ENCODE measurements at places on chromosomes 13 and 19. TPM values are rescaled to one million over a fixed set of nuclear protein-coding genes. Genes with fewer than 3 reads are reported as not detected.
A peak's percentile ranks its signal among the peaks of the same experiment; 100 is the strongest.

DNA sequence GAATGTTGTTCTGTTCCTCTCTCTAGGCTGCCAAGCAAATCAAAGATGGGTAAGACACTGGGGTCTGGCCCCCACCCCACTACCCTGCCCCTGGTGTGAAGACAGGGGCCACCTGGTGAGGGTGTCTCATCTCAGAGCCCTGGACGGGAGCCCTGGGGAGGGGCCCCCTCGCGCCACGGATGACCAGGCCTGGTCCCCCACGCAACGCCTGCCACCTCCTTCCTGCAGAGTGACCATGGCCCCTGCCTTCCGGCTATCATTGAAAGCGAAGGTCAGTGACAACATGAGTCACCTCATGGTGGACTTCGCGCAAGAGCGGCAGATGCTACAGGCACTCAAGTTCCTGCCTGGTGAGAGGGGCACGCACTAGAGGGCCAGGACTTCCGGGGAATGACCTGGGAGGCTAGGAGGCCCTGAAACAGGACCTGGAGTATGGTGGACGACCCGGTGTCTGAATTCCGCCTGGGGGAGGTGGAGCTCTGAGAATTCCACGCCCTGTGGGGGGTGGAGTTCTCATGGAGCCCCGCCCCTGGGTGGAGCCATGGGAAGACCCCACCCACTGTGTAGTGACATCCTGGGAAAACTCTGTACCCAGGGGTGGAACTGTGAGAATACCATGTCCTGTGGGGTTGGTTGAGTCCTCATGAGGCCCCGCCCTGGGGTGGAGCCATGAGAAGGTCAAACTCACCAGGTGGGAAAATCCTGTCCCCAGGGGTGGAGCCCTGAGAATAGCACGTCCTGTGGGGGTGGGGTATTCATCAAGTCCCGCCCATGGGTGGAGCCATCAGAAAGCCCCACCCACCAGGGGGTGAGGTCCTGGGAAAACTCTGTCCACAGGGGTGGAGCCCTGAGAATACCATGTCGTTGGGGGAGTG lies 6.1 kb downstream of the FSD1 start:
- DNase-seq: no peak

Gene ZNF324B
- polyA plus RNA-seq: 3.0 TPM

GRCh38 chr13:100363874-100364273 lies 224.7 kb downstream of the GGACT start:
- DNase-seq: peak; percentile 57

DNA sequence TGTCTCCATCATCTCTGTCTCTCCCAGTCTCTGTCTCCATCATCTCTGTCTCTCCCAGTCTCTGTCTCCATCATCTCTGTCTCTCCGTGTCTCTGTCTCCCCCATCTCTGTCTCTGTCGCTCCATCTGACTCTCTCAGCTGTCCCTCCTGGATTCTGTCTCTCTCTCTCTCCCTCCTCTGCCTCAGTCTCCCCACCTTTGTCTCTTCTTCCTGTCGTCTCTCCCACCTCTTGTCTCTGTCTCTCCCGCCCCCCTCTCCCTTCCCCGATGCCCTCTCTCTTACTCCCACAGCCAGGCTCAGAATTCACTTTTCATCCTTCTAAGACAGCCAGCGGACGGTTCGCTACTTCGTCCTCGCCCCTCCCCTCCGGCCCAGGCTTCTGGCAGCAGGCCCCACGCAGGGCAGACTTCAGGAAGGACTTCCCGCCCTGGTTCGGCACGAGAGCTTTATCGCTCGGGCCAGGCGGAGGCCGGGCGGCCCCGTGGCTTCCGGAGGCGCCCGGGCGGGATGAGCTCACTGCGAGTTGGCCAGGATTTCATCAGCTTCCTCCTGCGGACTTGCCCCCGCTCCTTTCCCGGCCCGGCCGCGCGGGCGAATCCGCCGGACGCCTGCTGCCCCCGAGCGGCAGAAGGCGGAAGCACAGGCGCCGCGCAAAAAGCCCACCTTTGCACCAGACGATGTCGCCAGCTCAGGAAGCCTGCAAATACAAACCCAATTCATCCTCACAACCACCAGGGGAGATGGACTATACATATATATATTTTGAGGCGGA lies 12.4 kb upstream of the CCDC9 start:
- peak; percentile 99 for DNase-seq

GRCh38 chr13:27295096-27295495 lies 24.5 kb downstream of the RASL11A start:
- no peak for DNase-seq

GRCh38 chr13:91534996-91535395 lies 136.6 kb downstream of the GPC5 start:
- DNase-seq: no peak

DNA sequence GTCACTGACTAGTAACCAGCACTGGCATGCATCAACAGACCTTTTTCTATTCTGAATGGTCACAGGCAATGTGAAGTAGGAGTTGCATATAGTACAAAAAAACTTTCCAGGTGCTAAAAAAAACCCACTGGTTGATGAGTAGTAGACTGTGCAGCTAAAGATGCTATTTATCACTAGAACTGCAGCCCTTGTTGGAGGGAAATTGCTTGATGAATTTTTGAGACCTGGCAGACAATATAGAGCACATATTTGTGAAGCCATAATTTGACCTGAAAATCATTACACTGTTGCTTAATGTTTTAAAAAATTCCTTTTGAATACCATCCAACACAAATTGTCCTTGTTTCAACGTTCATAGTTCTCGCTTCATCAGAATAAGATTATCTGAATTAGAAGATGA lies 441.0 kb downstream of the KLF12 start:
- no peak for DNase-seq

Gene GJB6
- polyA plus RNA-seq: not detected

Gene DAND5
- polyA plus RNA-seq: not detected

DNA sequence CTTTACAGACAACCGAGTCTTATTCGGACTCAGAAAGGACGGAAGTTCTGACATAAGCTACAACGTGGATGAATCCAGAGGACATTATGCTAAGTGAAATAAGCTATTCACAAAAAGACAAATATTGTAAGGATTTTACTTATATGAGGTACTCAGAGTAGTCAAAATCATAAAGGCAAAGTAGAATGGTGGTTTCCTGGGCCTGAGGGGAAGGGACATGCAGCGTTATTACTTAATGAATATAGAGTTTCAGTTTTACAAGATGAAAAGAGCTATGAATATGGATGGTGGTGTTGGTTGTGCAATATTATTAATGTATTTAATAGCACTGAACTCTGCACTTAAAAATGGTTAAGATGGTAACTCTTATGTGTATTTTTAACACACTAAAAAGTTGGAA lies 419.1 kb upstream of the SGCG start:
- no peak for DNase-seq

DNA sequence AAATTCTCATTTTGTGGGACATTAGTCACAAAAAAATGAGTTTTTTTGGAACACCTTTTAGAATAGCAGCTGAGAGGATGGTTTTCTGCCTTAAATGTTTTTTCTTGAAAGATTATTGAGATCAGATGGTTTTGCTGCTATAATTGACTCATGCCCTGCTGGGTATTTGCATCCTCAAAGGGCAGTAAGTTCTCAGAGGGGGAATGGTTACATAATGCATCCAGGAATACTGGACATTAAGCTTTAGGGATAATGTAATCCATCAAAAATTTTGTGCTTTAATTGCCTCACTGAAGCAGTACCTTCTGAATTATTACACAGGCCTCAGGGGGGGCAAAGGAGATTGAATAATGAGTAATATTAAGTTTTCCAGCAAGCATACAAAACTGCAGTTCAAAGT lies 866.3 kb upstream of the SPRY2 start:
- DNase-seq: no peak

DNA sequence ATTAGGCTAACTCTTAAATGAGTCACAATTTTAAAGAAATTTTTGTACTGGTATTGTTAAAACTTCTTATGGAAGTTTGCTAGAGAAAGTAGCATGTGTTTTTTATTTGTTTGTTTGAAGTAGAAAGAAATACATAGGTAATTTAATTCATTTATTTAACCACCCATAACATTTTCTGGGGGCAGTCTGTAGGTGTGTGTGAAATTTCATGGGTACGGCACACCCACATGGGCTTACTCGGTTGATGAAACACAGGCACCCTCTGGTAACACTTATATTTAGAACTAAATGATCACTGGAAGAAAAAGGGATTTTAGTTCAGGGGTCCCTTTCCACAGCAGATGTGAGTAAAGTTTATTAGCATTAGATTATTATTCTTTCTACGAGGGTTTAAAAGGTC lies 88.1 kb downstream of the DGKH start:
- DNase-seq: no peak

Gene CPB2
- polyA plus RNA-seq: 0.11 TPM
